ENCODE measurements at places on chromosomes 2 and 18.

GRCh38 chr2:17813010-17813741 lies 3.1 kb upstream of the MSGN1 start:
- DNase-seq = no peak

DNA sequence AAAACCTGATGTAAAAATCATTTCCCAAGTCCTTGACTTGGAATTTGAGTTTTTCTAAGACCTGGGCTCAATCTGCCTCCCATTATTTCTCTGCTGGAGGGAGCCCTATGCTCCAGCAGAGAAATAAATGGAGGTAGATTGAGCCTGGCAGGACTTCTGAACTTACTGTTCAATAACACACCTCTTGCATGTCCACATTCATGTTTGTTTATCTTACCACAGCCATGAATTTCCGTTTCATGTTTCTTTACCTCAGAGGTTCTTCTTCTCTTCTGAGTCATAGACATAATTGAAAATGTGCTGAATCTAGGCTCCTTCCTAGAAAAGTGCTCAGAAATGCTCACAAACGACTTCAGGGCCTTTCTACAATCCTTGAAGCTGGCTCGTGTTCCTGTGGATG lies 170.8 kb downstream of the PMAIP1 start:
- DNase-seq = no peak

DNA sequence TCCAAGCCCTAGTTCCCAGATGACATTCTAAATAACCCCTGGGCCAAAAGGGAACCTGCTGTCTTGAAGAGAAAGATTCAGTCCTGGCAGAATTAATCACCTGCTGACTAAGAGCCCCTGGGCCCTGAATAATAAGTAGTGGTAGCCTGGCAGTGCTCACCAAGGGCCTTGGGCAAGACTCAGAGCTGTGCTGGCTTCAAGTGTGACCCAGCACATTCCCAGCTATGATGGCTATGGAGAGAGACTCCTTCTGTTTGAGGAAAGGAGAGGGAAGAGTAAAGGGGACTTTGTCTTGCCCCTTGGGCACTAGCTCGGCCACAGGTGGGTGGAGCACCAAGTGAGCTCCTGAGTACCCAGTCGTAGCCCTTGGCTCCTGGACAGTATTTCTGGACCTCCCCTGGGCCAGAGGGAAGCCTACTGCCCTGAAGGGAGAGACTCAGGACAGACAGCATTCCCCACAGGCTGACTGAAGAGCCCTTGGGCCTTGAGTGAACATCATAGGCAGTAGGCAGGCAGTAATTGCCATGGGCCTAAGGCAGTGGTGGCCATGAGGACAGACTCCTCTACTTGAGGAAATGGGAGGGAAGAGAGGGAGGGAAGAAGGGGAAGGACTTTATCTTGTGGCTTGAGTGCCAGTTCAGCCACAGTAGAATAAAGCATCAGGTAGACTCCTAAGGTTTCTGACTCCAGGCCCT lies 40.0 kb upstream of the INPP4A start:
- no peak for DNase-seq

GRCh38 chr18:7793100-7793499 lies 226.0 kb downstream of the PTPRM start:
- DNase-seq = no peak

GRCh38 chr18:33802955-33803354 lies 224.9 kb downstream of the ASXL3 start:
- no peak for DNase-seq

Data from CD4-positive, alpha-beta T cell treated with Interleukin-15 for 4 hours (primary cell).